ENCODE measurements at places on chromosomes 3 and 15.

DNA sequence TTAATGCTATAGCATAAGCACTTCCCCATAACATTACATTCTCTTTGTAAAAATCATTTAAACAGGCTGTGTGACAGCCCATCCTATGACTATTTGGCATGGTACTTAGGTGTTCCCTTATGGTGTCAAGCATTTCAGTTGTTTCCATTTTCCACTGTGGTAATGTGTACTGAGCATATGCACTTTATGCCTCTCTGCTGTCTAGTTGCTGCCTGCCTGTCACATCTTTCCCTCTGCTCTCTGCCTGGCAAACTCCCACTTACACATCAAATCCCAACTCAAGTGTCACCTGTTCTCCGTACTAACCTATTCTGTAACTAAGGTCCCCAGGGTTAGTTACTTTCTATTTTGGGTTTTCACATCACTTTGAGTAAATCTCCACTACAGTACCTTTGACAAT, 84.4 kb upstream of the STRIT1 start:
- DNase-seq = no peak

GRCh38 chr3:32181796-32182195, 56.7 kb upstream of the CMTM8 start:
- no peak for DNase-seq

DNA sequence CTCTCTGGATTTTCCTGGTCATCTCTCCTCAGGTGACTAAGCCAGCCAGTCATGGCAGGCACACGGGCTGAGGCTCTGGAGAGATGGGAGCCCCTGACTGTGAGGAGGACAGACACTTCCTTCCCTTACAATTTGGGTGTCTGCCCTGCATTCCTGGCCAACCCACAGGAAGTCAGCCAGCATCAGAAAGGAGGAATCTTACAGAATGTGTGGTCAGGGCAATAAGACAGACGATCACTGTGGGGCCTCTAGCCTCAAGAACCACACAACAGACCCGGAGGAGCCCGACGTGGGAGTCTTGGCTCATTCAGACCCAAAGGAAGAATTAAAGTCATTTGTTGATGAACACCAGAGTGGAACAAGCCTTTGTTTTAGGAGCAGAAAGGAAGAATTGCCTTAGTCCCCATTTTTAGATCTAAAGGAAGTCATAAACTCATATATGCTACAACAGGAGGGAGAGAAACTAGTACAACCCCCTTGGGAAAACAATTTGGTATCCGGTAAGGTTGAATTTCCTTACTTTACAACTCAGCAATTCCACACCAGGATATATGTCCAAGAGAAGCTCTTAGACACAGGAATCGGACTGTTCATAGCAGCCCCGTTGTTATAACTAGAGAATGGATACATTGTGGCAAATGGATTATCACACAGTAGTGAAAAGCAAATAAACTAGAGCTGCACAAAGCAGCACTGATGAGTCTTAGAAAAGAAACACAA, 62.2 kb downstream of the ABTB1 start:
- no peak for DNase-seq

DNA sequence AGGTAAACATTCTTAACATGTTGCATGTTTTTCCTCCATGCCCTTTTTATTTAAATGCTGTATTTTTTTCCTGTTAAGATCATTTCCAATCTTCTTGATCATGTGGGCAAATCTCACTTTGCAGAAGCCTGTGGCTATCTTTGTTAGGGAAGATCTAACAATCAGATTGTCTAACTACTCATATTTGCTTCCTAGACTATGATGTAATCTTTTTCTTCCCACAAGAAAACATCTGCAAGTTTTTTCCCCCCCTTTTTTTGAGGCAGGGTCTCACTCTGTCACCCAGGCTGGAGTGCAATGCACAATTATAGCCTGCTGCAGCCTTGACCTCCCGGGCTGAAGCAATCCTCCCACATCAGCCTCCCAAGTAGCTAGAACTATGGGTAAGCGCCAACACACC, 15.0 kb upstream of the LMOD3 start:
- no peak for DNase-seq

GRCh38 chr3:148206446-148206845, 491.3 kb upstream of the AGTR1 start:
- DNase-seq = no peak

DNA sequence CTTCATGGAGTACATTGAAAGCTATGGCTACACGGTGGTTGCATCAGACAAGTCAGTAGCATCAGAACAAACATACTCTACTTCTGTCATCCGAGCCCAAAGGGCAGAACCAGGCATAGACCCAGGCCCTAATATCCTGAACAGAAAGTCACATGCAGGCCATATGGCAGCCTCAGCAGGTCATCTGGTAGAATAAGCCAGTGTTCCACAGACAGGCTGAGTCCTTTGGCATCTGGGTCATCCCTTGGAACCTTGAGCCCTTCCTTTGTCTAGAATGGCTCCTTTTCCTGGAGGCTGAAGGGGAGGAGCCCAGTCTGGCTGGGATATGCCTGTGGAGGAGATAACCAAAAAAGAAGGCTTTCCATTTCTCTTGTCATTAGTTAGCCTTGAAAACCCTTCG, 29.2 kb downstream of the SEMA6D start:
- DNase-seq = no peak

DNA sequence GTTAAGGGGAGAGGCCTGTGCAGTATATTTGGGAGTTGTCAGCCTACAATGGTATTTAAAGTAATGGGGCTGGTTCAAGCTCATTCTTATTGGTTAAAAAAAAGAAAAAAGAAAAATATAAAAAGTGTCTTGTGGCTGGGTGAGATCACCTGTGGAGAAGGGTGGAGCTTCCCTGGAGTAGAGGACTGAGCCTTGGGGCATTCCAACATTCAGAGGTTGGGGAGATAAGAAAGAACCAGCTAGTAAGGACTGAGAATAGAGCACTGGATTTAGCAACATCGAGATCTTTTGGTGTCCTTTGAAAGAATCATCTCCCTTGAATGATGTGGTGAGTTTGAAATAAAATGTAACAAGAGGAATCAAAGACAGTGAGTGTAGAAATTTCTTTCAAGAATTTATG, 5.2 kb downstream of the SLC49A4 start:
- DNase-seq = no peak

DNA sequence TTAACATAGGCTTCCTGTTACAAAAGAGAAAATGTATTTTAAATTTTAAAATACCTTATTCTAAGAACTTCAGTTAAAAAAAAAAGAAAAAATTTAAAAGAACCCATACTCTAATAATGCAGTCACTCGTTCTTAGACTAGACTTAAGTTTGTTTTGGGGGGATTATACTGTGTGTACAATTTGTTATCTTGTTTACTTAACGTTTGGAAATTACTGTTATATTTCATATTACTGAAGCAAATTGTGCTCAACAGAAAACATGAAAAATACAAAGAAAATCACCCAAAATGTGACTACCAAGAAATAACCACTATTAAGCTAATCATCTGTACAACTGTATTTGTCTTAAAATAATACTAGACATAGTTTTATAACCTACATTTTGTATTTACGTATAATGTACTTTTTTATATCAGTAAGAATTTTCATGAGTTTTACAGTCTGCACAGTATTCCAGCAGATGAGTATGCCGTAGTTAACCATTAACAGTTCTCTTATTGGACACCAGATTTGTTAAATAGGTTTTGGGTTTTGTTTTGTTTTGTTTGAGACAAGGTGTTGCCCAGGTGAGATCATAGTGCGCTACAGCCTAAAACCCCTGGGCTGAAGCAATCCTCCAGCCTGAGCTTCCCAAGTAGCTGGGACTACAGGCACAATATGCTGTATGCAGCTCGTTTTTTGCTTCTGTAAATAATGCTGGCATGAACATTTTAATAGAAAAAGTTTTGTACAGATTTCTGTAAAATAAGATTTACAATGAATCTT, 88.8 kb upstream of the CHD2 start:
- DNase-seq = no peak

- DNase-seq = no peak
Observed at GRCh38 chr3:38205472-38205805, 40.1 kb downstream of the OXSR1 start.

GRCh38 chr3:20637729-20638128, 451.7 kb upstream of the SGO1 start:
- DNase-seq = no peak

DNA sequence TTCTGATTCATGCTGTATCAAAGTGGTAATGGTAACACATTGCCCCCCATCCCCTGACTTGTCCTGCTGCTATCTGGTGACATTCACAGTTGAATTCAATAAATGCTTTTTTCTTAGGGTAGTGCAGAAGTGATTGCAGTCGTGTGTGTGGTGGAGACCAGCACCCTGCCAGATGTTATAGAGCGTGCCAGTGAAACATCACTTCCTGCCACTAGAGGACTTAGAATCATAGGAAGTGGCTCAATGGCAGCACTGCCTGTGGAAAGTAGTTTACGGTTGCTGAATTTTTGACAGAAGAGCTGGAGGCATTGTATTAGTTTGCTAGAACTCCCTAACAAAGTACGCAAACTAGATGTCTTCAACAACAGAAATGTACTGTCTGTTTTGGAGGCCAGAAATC, 37.4 kb upstream of the P2RY12 start:
- no peak for DNase-seq

- DNase-seq = no peak
Observed at GRCh38 chr15:48636511-48636910, 9.0 kb downstream of the FBN1 start.

GRCh38 chr15:40108061-40108854, 421 bp downstream of the BMF start:
- DNase-seq = no peak

DNA sequence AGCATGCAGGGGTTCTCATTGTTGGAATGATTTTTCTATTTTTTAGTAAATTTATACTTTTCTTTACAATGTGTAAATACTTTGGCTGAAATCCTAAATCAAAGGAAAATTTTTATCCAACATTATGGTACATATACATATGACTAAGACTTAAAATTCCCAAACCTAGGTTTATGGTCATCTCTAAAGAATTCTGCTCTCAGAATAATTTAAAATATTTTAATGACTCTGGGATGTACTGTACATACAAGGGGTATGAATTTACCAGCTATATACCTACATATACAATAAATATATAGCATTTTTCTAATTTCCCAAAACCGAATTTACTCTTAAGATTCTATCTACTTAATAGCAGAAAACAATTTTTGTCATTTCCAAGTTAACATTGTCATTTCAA, 137.9 kb upstream of the POU1F1 start:
- DNase-seq = no peak

- no peak for DNase-seq
Observed at GRCh38 chr3:148540851-148541250, 156.9 kb upstream of the AGTR1 start.

DNA sequence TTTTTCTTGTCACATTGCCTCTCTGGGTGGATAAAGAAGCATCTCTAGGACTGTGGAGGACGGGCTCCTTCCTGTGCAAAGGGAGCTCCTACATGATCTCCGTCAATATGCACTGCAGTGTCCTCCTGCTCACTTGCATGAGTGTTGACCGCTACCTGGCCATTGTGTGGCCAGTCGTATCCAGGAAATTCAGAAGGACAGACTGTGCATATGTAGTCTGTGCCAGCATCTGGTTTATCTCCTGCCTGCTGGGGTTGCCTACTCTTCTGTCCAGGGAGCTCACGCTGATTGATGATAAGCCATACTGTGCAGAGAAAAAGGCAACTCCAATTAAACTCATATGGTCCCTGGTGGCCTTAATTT, 478 bp downstream of the GPR15 start:
- DNase-seq = no peak

DNA sequence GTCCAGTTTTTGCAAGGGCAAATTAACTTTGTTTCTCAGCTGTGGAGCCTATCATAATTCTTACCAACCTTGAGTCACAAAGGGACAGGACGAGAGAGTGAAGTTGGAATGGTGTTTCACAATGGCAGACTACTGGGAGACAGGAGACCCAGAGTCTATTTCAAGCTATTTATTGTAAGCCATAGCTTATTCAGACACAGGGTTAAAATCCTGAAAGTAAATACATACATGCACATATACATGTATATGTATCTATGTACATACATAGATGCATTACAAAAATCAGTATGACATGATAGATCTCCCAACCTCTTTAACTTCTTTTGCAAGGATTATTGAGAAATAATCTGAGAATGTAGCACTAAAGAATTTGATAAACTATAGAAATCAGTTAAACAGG, 86.3 kb downstream of the DNAJC13 start:
- no peak for DNase-seq

- no peak for DNase-seq
Observed at GRCh38 chr15:89680282-89680873, 1.2 kb upstream of the PLIN1 start.

DNA sequence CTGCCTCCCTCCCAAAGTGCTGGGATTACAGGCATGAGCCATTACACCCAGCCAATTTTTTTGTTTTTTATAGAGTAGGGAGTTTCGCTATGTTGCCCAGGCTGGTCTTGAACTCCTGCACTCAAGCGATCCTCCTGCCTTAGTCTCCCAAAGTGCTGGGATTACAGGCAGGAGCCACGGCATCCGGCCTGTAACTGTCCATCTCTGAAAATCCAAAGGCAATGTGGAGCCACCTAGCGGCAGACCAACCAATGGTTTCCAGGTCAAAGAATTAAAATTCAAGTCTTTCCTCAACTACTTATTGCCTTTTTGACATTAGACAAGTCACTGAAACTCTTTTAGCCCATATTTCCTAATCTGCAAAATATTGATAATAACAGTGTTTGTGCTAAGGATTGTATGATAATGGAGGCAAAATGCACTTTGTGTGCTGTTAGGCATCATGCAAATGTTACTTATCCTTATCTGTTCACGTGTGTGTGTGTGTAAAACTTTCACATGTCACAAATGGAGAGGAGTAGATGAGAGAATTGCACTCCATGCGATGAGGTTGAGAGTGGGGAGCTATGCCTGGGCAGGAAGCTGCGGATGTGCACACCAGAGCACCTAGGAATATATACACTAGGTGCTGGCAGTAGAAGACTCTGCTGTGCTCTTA, 48.7 kb downstream of the COL8A1 start:
- peak; percentile 47 for DNase-seq

All from progenitor cell of endocrine pancreas (in vitro differentiated cells).